CD8-positive, alpha-beta memory T cell (primary cell): ENCODE measurements at places on chromosomes 12 and 14.

- DNase-seq: no peak
These were observed 4.2 kb downstream of the SRSF5 start for GRCh38 chr14:69771136-69771535.

DNA sequence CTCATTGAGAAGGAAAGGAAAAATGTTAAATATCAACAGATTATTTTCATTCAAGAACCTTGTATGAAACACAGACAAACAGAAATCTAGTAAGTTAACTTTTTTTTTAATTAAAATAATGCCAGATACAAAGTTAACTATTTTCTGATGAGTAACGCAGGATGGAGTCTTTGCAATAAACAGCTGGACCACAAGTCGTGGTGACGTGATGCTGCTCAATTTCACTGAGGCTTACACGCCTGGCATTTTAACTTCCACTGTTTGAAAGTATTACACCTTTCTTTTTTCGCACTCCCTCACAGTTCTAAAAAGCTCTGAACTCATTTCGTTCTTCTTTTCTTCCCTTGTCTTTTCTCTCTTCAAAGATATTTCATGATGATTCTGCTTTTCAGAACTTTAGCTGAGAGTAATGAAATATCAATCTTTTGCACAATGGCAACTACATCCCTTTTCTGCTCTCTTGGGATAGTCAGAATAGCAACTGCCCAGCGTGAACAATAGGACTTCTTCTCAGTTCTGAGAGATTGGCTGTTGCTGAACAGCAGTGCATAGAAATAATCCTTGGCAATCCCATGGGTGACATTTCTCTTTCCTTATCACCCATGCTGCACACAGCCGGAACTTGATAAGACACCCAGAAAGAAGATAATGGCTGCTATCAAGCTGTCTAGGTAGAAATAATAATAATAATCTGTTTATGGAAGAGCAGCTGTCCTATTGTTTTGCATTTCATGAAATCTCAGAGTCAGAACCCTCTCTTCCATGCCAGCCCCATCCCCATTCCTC is 160.5 kb downstream of the BTG1 start:
- no peak for DNase-seq

GRCh38 chr14:102907303-102907844 is 15.1 kb upstream of the AMN start:
- no peak for DNase-seq

DNA sequence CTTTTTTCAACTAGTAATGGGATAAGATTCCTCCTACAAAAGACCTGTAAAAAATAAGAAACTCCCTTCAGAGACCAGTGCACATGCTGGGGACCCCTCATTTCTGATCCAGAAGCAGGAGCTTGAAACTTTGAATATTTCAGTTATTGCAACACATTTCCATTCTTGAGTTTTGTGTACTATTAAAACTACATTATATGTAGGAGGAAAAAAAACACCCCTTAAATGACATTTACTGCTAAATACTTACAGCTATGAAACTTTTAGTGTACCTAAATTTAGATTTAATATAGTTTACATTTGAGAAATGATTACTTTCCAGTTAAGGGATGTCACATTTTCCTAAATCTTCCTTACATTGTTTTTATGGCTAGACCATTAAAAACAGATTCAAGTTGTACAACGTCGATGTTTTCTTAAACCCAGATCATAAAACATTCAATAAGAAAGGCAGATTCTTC is 4.1 kb downstream of the LRIG3 start:
- DNase-seq: no peak

DNA sequence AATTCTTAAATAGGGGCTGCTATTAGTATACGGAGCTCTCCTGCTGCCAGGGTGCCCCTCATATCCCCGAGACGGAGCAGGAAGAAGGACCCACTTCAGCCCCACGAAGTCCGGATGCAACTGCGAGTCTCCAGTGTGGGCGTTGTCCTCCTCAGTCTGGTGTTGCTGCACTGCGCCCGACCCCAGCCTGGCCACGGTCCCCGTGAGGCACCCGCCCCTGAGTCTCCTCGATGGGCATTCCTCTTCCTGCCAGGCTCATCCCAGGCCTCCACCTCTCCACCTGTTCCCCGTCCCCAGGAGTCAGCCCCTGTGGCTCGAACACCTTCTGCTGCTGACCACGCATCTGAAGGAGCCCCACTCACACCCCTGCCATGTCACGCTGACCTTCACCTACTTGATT is 68.1 kb upstream of the SFSWAP start:
- DNase-seq: no peak

DNA sequence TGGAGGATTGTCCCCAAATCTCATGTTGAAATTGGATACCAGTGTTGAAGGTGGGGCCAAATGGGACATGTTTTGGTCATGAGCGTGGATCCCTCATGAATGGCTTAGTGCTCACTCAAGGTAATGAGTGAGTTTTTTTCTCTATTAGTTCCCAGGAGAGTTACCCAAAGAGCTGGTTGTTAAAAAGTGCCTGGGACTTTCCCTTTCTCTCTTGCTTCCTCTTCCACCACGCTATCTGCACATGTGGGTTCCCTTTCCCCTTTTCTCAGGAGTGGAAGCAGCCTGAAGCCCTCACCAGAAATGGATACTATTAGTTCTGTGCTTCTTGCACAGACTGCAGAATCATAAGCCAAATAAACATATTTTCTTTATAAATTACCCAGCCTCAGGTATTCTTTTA is 465.4 kb downstream of the FSCB start:
- no peak for DNase-seq

- DNase-seq: no peak
These were observed 954.2 kb upstream of the FBXO33 start for GRCh38 chr14:40386433-40386832.

- no peak for DNase-seq
These were observed 9.9 kb upstream of the PPP1R13B start for GRCh38 chr14:103857256-103857655.

DNA sequence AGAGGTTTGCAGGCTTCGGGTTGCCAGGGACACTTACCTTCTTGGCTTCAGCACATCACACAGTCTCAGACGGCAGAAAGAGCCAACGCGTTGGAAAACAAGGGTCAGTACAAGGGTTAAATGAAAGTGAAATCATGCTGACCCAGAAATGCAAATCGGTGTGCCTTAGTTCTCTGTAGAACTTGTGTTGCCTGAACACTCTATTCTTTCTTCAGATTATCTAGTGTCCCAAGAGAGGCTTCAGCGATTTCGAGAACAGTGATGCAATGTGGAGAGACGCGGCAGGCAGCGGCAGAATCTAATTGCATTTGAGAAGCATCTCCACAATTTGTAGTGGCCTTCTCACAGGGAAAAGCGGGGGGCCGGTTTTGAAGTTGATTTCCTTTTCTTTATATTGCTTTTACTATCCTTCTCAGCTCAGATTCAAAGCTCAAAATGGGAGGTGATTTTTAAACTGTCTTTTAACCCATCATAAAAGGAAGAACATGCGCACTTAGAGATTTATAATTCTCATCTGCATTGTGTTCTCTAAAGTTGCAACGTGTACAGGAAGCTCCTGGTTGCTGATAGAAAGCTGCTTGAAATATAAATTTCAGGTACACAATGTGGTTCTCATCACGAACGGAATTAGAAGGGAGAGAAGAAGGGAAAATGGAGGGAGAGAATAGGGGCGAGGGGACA is 67.8 kb upstream of the EGLN3 start:
- DNase-seq: no peak

DNA sequence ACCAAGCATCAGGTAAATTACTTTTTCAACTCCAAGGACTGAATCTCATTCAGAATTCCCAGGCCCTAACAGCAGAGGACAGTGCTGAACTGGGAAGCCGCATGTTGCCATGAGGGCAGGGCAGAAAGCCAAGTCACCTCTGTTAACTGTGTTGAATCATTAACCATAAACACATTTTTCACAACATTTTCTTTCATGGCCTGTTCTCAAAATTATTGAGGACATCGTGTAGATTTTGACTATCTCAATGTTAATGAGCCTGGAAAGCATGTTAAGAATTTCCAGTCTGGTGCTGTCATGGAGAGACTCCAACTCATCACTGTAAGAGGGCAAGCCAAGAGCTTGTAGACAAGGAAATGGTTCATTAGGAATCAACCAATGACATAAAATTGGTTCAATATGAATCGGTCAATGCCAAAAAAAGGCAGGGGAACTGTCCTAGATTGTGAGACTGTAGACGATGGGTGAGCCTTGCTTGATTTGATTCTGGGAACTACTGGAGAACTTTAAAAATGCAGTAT is 33.7 kb downstream of the CPM start:
- DNase-seq: no peak

DNA sequence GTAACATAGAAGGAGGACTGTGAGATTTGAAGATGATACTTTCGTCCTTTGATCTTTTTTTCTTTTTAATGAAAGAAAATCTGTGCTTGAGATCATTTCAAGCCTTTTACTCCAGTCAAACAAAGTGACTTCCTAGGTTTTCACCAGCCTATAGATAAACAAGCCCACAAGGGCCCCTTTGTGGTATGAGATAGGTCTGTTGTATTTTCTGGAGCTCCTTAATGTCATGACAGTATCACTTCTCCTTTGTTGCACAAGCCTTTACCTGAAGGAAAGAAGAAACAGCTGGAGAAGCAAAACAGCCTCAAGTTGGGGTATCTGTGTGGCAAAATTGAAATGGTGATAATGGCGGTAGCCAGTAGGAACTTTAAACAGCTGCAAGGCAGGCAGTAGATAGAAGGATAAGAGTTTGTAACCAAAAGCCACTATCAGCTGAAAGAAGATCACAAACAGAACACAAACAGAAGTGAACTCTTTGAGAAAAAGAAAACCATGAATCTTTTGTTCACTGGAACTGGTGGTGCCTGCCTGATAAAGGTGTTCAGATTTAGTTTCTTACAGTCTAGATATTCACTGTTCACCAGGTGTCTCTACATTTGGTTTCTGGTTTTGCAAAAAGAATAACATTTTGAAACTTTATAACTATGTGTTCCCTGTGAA is 96.8 kb downstream of the LGR5 start:
- no peak for DNase-seq

DNA sequence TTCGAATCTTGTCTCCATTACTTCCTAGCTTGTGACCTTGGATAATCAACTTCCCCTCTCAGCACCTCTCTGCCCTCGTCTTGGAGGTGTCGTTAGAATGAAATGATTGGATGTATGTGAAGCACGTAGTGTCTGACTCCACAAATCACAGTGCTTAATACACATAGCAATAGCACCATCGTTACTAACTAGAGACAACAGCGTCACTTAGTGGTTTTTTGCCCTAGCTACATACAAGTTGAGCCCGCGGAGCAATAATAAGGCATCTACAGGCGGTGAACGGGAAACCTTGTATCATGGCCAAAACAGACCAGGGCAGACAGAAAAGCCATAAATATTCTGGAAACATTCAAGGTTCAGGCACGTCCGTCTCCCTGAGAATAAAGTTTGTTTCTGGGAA is 154.9 kb downstream of the ASCL4 start:
- no peak for DNase-seq

DNA sequence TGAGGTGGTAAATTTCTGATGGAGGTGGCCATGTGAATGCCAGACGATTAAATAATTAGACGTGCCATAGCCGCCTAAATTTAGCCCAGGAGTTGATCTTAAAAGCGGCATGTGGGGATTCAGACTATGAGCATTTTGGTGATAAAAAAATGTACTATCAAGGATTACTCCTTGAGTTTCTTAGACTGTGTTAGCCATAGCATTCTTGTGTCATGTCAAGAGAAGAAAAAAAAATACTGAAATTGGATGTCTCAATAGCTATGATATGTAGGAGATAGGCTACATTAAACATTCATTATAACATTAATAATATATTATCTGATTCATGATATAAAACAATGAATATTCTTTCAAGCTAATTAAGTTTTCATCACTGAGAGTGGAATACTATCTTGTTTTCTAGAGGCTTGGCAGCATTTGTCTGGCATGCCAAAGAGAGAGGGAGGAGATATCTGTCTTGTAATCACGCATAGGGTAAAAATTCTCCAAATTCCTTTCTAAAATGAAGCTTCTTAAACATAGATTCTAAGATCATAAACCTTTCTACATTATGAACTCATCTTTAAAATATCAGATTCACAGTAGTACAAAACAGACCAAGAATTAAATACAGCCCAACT is 727.0 kb downstream of the C12orf50 start:
- DNase-seq: no peak

DNA sequence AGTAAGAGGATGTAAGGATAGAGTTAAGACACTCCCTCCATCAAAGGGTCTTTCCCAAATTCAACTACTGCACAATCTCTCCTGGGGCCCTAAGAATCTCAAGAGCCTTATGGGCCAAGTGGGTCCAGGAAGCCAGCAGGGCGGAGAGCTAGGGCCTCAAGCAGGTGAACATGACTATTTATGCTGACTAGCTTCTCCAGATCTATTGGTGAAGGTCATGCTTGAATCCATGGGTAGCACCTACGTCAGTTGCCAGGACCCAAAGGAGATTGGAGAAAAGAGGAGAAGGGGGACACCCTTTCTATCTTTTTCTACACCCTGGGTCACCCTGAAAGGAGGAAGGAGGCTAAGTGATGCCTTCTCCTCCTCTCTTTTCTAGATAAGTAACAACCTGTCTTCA is 534.2 kb upstream of the MIS18BP1 start:
- DNase-seq: no peak
